ENCODE measurements at places on chromosomes 1 and 21.

GRCh38 chr1:32798679-32799416 lies 18.3 kb downstream of the YARS1 start:
- DNase-seq, result peak; percentile 39

DNA sequence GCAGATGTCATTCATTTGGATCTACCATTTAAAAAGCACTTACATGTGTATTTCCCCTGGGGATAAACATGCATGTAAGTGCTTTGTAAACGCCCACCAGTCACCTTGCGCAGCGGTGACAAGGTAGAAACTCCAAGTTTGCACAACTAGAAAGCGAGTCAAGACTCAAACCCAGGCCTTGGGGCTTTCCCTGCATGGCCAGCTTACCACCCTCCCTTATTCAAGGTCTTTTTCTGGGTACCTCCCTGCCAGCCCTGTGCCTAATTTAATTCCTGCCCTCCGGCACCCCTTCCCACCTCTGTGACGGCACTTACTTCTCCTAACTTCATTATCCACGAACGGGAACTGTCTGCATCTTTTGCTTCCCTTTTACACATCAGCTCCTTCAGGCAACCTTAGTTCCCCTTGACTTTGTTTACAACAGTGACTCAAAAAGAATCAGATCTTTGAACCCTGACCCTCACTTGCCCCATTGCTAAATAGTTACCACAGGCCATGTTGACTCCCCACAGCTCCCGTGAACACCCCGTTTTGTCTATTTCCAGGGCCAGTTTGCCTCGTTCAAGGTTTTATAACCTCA lies 138.3 kb upstream of the ETS2 start:
- no peak for DNase-seq

DNA sequence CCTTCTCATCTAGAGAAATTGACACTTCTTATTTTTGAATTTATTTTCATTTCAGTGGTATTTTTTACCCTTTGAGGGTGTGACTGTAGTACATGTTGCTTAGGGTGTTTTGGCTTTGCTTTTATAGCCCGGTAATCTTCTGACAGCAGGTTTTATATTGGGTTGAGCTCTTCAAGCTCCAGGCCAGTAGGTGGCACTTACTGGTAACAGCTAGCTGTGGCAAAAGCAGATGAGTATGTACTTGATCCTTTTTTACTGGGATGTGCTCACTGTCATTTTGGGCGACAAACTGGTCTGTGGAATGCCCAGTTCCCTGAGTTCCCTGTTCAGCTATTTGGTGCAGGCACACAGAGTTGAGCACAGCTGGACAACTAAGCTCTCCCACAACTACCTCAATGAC lies 916.2 kb upstream of the B3GALT2 start:
- DNase-seq, result no peak

- DNase-seq, result peak; percentile 32
These were observed 782 bp downstream of the PCAT6 start for GRCh38 chr1:202811296-202812175.

- DNase-seq, result no peak
These were observed 406.5 kb downstream of the DUSP10 start for GRCh38 chr1:221335161-221336101.

DNA sequence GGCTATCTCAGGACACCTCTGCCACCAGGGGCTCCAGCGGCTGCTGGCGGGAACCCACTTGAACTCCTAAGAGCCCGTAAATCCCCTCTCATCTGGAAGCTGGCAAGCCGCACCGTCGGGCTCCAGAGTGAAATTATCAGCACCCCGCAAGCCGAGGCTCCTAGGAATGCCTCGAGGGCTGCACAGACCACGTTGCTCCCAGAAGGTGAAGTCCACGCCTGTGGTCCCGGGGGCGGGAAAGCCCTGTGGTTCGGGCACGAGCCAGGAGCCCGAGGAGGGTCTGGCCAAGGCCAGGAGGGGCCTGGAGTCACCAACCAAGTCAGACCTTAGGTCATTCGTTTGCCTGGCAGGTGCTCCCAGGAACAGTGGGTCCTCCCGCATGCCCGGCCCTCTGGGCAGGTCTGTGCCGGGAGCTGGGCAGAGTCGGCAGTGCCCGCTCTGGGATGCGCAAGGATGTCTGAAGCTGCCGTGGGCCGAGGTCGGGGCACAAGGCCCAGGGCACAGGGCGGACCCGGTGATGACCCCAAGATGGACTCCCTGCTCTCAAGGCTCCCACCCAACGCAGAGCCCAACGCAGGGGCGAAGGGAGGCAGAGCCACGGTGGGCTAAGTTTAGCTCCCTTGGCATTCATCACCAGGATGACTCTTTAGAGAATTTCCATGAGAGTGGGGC lies 8.9 kb downstream of the ACTRT2 start:
- DNase-seq, result no peak

Measured in stimulated activated CD4-positive, alpha-beta T cell treated with anti-CD3 and anti-CD28 coated beads, Interleukin-2, amount 100 ng/mL, for 24 hours (primary cell).